Osteoblast (primary cell): ENCODE measurements at places on chromosomes 6 and 20. TPM values are rescaled to one million over a fixed set of nuclear protein-coding genes. Genes with fewer than 3 reads are reported as not detected.

DNA sequence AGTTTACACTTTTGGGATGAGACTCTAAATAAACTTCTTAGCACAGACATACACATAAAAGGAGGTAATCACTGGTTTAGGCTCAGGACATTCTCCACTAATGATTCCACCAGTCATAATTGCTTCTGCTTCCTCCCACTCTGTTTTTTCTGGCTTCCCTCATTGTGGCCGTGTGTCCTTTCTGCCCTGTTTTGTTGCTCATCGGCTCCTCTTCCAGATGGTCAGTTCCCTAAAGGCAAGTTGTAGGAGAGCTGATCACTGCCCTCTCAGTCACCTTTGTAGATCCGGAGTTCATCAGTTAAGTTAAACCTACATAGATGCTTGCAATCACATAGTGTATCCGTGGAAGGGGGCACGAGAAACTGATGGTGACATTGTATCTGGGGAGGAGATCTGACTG is 200.5 kb upstream of the ARG1 start:
- peak; percentile 85 for DNase-seq

GRCh38 chr20:36400909-36401735 is 95.0 kb downstream of the DLGAP4 start:
- DNase-seq, result no peak

- no peak for DNase-seq
These were observed 135.1 kb downstream of the PLG start for GRCh38 chr6:160837146-160837545.

DNA sequence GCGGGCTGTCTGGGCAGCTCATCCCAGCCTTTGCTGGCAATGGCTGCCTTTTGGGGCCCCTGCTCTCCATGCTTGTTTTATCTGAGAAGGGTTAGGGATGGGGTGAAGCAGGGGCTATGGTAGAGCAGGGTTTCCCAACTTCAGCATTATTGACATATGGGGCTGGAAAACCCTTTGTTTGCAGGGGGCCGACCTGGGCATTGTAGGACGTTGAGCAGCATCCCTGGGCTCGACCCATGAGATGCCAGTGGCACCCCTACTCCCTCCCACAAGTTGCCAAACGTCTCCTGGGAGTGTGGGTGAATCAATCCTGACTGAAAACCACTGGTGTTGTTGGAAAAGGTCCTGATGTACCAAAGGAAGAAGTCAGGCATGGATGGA is 56.9 kb downstream of the KCNK5 start:
- DNase-seq, result no peak

DNA sequence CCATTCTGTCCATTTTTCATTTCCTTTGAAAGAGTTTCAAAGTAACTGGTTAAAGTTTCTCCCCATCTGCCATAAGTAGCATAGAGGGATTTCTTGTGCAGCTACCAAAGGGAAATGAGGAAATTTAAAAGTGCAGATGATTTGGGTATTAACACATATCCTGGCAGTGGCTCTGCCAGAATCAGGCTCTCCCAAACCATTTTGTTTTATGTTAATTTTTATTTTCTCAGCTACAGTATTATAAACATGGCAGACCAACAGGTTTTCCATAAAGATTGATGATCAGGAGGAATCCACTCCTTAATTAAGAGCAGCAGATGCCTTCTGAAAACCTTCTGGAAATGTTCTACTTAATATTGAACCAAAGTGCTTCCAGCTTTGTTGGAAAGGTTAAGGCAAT is 13.9 kb downstream of the PLCB4 start:
- DNase-seq, result no peak

- DNase-seq, result no peak
These were observed 155.8 kb downstream of the GRM4 start for GRCh38 chr6:33990061-33990541.

Gene HLA-DRB5
- not detected in 2 replicates for total RNA-seq

Gene HLA-DQA2
- total RNA-seq, result not detected in 2 replicates

Gene TFAP2D
- not detected in 2 replicates for total RNA-seq

Gene HLA-G
- not detected in 2 replicates for total RNA-seq

Gene TCP11
- 0.29 and 0.72 TPM in 2 replicates for total RNA-seq

Gene EDN1
- total RNA-seq, result 0.88 and 1.4 TPM in 2 replicates
